ENCODE measurements at places on chromosomes 11 and 22.

DNA sequence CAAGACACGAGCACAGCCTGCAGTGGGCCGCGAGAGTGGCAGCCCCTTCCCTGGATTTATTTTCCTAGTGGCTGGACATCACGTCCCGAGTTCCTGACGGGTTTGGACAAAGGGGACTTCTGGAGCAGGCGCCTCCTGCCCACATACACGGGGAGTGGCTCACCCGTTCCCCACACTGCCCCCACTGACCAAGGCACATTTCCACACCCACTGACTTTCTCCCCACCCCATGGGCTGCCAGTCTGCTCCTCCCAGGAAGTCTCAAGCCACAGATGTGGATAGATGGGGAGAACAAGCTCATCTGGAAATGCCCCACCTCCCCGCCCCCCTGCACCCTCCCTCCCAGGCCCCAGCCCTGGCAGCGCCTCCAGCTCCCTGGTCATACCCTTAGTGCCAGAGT, 34.0 kb upstream of the FADD start:
- DNase-seq, result no peak

GRCh38 chr11:95544095-95544856, 245.3 kb downstream of the FAM76B start:
- no peak for DNase-seq

DNA sequence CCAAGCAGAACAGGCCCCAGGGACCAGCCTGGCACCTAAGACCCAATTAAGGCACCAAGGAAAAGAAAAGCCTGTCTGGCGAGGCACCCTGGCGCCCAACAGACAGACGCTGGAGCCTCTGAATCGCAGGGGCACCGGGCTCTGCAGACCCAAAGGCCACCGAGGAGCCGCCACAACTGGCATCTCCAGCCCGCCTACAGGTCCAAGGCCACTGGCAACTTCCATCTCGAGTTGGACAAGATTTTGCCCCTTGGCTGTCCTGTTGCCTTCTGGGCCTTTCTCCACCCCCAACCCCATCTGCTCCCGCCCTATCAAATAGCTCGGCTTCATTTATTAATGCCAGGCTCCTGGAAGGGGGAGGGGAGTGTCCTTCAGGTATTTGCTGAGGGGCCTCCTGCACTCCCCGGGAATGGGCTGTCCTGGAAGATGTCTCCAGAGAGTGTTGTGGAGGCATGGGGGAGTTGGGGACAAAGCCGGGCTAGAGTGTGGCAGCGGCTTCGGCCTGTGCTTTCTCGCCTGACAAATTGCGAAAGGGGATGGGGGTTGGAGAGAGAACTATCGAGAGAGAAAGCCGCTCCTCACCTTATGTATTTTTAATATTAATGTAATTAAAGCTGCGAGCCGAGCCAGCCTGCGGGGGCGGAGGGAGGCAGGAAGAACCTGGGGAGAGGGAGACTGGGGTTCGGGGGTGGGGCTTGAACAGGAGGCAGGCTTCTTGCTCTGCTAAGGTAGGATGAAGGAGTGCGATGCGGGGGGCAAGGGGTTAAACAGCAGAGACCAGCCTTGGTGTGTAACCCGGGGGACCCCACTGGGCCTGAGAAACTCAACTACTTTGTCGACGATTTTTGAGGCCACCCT, 2.0 kb downstream of the DSCAML1 start:
- no peak for DNase-seq

DNA sequence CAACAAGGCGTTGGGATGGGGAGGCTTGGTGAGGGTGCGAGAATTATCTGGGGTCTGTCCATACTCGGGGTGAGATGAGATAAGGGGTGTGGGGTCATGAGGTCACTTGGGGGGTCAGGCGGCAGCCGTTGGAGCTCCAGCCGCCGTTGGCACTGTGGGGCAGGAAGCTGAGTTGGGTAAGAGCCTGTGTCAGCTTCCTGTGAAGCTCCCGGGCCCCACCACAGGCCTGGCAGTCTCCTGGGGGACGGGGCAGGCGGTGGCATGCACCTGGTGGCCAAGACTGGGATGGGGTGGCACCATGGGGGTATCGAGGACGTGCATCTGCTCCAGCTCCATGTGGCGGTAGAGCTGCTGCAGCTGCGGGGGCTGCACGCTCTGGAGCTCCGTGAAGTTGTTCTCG, 7.1 kb upstream of the MYBPC3 start:
- DNase-seq, result no peak

DNA sequence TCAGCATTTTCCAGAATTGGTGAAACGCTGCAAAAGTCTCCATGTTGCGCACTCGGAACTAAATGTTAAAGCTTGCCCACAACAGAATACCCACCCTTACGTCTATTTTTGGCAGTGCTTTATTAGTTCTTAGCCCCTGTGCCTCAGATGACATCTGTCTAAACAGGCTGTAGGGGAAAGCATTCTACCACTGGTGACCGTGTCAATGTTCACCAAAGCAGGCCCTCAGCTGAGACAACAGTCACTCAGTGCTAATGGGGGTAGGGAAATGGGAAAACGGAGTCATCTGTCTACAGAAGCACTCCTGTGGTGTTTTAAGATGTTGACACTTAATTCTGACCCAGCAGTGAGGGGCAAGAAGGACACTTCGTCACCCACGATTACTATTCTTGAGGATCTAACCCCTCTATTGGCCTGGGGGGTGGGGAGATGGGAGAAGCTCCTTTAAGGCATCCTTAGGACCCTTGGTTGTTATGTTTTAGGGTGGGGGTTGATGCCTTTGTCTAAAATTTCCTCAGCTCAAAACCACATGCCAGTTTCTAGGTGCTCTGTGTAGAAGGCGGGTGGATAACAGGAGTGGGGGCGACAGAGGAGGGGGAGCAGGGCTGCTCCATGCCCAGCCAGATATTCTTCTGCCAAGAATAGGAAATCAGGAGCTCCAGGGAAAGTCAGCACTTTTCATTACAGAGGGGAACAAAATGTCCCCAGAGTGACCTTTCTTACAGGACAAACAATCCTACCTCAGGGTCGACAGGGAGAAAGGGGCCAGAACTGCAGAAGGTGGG, 15.6 kb upstream of the MFRP start:
- no peak for DNase-seq
